ENCODE measurements at places on chromosomes 4 and X. TPM values are rescaled to one million over a fixed set of nuclear protein-coding genes. Genes with fewer than 3 reads are reported as not detected.

DNA sequence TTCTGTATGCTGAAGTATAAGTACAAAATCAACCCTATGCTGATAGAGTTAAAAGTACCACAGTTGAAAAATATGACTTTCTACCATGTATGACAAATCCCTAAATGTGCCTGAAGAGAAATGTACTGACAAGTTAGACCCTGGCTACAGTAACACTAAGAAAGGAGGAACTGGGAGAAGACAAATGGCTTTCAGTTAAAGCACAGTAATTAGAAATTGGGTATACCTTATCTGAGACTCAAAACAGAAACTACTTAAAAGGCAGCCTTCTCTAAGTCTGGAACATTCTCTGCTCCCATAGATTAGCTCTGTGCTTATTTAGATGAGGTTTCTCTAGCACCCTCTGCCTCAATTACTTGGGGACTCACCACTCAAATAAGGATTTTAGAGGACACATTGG is 189.1 kb downstream of the GPC3 start:
- no peak for DNase-seq

DNA sequence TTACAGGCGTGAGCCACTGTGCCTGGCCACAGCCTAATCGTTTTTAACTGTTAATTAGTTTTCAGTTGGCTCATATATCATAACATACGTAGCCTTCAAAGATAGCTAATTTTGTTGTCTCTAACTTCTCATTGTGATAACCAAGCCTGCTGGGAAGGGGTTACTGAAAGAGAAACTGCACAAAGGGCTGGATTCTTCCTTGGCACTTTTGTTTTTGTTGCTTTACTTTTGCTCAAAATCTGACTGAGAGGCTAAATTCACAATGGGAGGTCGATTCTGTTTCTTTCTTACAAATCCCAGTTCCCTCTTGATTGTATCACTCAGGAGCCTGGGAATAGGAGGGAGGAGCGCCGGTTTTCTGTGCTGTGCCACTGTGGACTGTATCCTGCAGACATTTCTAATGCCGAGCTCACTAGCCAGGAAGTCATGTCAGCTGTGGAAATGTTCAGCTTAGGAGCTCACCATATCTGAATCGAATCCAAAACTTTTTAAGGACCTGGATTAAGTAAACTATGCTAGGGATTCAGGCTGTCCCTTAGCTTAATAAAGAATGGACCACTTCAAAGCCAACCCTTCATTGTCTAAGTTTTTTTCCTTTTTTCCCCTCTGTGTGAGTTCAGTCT is 120.5 kb upstream of the FAT1 start:
- peak; percentile 65 for DNase-seq

DNA sequence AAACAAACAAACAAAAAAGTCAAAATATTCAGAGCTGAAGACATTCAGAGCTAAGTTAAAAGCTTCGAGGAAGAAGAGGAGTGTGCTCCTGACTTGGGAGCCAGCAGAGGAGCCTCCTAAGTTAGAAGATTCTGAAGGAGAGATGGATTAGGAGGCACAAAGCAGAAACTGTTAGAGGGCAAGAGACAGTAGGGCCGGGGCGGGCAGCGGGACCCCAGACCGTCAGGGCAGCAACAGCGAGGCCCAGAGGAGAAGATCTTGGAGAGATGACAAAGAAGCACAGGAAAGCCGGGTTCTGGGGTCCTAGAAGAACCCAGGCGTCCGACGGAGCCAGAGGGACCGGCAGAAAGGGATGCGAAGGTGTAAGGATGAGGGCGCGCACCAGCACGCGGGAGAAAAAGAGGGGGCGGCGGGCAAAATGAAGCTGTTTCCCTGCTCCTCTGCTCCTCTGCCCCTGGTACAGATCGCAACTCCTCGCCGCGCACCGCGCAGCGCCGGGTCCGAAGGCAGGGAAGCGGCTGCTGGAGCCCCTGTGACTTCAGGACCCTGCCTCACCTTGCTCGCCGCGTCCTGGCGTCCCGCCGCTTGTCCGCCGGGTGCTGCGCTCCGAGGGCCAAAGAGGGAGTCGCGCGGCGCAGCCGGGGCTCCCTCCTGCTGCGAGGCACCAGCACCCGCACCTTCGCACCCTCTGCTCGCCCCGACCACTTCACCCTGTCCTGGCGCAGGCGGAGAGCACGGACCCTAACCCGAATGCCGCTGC is 477 bp downstream of the KLHL13 start:
- DNase-seq = no peak

DNA sequence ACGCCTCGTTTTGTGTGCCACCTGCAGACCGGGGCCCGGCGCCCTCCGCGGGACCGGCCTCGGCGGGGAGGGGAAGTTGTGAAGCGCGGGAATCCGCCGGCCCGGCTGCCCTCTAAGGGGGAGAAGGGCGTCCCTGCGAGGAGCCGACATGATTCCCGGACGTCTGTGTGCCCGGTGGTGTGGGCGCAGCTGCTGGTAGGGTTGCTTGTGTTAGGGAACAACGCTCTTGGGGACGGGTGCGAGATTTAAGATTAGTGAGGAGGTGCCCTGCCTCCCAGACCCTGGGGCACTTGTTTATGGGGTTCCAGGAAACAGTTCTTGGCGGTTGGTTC is 627 bp downstream of the CDKN2AIP start:
- DNase-seq = no peak

DNA sequence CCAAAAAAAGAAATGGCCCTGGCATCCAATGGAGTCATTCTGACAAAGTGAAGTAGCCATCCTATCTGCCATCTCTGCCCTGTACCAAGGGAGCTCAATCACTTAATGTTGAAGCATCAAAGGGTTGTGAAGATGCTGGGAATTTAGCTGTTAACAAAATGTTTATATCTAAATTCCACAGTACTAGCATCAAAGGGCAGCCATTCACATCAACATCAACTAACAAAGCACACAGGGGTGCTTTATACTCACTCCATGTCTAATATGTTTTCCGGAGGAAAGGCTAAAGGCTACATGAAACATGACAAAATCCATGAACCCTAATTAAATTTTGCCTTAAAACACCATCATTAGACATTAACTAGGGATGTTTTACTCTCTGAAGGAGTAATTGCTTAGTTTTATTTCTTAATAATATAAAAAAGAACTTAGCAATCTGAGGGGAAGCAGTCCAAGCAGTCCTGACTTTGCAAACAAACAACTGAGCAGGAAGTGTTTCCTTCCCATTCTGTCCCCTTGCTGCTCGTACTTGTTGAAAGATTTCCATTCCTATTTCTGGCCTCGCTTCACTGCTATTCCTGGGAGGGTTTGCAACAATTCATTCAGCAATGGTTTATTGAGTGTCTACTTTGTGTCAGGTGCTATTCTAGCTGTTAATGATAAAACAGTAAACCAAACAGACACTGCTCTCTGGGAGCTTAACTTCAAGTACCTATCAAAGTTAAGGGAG is 208.6 kb upstream of the SLC7A11 start:
- no peak for DNase-seq

- peak; percentile 83 for DNase-seq
Observed at GRCh38 chrX:110218591-110218990, 99.3 kb downstream of the AMMECR1 start.

DNA sequence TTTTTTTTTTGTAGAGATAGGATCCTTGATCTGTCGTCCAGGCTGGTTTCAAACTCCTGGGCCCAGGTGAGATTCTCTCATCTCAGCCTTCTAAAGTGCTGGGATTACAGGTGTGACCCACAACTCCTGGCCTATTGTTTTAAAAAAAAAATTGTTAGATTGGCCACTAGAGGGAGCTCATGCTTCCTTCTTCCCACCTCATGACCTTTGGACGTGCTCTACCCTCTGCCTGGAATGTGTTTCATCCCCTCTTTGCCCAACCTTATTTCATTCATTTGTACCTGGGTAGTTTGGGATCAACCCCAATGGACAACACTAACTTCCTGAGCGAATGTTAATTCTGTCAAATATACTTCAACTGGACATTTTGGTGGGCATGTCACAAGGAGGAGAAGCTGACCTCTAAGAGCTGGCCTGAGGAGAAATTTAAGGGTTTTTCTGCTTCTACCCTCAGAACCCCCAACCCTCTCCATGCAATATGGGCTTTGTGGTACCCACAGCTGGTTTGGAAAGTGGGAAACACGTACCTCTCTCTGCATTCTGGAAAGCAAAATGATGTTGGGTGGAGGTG is 6.4 kb downstream of the PPEF2 start:
- DNase-seq = peak; percentile 43

DNA sequence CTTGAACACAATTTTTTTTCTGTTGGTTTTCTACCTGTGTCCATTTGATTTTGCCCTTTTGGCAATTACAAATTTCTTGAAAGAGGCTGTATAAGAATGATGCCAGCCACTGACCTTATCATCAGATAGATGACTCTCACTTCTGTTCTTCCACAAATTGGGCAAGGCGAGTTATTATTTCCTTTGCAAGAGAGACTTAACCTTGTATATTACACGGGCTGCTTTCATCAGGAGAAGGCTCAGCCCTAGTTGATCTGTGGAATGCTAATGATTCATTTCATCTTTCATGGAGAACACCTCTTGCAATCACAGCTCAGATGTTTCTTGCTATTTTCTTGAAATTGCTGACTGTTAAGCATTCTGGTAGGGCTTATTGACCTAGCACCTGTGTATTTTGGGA is 1155.4 kb downstream of the STIM2 start:
- DNase-seq = no peak

DNA sequence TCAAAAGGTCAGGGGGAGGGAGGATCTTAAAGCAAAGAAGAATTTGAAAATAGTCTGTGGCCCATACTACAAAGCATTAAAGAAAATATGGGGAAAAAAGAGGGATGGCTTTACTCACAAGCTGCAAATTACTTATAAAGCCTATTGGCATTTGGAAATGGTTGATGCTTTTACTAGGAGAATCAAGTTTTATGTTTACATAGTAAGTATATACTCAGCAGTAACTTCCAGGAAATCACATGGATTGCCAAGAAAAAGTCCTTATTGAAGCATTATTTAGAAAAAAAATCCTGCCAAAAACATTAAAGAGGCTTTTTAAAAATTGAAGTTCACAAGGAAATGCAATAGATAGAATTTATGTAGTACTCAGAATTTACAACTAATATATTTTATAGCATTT is 8.4 kb upstream of the SH3RF1 start:
- DNase-seq = peak; percentile 73

- DNase-seq = no peak
Observed at GRCh38 chr4:165834116-165834515, 38.9 kb upstream of the TLL1 start.

DNA sequence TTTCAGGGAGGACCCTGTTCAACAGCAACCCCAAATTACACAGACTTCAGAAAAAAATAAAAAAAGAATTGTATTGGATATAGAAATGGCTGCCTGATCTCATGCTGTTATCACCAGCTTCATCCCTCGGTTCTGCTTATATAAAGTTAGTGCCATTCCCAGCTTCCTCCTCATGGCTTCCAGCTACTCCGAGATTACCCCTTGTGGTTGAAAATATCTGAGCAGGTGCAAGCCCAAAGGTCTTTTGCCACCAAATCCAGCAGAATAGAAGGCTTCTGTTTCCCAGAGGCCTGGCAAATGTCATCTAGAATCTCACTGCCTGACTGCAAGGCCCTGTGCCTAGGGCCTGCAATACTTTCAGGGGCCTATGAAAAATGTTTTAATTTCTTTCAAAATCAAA is 13.8 kb upstream of the HPGDS start:
- DNase-seq = no peak

- no peak for DNase-seq
Observed at GRCh38 chr4:152747444-152747843, 32.1 kb downstream of the TIGD4 start.

DNA sequence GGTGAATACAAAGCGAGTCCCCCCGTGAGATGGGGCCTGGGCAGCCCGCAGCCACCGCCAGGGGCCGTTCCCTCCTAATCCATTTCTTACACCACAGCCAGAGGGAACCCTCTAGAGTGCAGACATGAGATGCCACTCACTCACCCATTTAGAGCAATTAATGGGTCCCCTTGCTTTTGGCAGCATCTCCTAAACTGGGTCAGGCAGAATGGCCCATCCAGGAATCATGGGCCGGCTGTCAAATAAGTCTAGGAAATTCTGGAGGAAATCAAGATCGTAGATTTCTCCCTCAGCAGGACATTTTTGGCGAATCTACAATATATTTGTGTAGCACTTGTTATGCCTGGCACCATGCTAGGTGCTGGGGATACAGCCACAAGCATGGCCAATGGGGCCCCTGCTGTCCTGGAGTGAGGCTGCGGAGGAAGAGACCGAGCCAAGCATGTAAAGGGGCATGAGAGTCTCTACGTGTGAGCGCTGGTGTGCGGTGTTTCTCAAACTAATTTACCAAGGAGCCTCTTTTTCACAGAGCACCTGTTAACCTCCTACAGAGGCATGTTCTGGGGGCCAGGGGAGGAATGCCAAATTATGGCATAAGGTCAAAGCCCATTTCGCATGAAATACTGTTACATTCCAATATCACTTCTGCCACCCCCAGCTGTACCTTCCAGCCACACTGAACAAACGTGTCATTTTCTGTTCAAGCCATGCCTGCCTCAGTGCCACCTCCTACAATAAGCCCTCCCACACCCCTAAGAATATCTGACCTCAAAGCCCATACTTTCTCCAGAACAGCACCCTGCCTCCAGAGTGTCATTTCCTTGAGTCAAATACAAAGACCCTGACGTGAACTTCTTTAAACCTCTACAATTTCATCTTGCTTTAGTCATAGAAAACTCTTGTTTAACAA is 28.1 kb upstream of the JAKMIP1 start:
- DNase-seq = no peak

DNA sequence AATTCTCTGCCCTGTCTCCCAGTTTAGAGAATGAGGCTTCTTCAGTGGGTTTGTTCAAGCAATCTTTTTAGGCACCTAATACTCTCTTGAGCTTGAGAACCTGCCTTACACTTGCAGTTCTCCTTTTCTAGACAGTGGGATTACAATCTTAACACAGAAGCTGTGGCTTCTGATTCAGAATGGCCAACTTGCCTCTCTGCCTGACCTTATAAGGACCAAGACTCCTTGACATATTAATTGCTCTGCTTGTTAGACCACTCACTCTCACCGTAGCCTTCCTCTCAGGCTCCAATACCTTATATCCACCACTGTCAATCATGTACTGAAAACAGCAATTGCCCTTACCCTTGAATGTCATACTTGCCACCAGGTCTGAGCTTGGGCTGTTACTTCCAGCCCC is 338.7 kb upstream of the MAOA start:
- DNase-seq = no peak

- no peak for DNase-seq
Observed at GRCh38 chr4:133149932-133150471, 908 bp downstream of the PCDH10 start.

GRCh38 chrX:150456466-150456865 is 93.3 kb downstream of the MAMLD1 start:
- no peak for DNase-seq

- no peak for DNase-seq
Observed at GRCh38 chrX:37487271-37487670, 84.2 kb upstream of the LANCL3 start.

- DNase-seq = no peak
Observed at GRCh38 chr4:56655627-56656345, 25.3 kb downstream of the HOPX start.

The SOD3 gene
- 65.3 TPM for total RNA-seq

The ARHGAP6 gene
- 20.9 TPM for total RNA-seq

The RBM41 gene
- 17.4 TPM for total RNA-seq

The SSX2 gene
- total RNA-seq = not detected

The SSX1 gene
- total RNA-seq = not detected

The UGT2B15 gene
- total RNA-seq = not detected

The CXXC4 gene
- not detected for total RNA-seq

The FAAH2 gene
- total RNA-seq = not detected

The XK gene
- not detected for total RNA-seq

The DUSP9 gene
- total RNA-seq = not detected

The BEX2 gene
- 14.3 TPM for total RNA-seq

The TRPC5OS gene
- not detected for total RNA-seq

The ATOH1 gene
- not detected for total RNA-seq

The MGARP gene
- 56.9 TPM for total RNA-seq

The IBSP gene
- not detected for total RNA-seq
